ENCODE measurements at places on chromosomes 7 and 10. TPM values are rescaled to one million over a fixed set of nuclear protein-coding genes. Genes with fewer than 3 reads are reported as not detected.

GRCh38 chr7:74455291-74455804 is 1.6 kb downstream of the GTF2IRD1 start:
- no peak for DNase-seq

DNA sequence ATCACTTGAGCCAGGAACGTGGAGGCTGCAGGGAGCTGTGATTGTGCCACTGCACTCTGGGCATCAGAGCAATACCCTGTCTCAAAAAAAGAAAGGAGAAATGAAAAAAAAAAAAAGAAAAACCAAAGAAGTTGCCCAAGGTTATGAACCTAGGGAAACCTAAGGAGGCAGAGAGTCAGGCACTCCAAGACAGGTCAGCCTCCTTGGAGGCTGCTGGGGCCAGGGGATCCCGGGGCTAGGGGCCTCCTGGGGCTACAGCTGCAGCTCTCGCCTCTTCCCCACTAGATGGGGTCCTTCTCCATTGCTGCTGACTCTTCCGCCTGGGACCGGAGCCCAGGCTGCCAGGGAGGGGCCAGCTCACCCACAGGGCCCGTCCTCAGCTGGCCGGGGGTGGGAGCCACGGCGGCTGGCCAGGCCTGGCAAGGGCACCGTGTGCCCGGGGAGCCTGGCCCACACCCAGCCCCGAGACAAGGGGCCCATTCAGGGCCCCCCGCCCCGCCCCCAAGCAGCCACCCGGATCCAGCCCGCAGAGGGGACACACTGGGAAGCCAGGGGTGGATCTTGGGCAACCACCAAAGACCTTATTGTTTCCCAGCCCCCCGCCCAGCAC is 1.7 kb upstream of the SPACDR start:
- DNase-seq = no peak

DNA sequence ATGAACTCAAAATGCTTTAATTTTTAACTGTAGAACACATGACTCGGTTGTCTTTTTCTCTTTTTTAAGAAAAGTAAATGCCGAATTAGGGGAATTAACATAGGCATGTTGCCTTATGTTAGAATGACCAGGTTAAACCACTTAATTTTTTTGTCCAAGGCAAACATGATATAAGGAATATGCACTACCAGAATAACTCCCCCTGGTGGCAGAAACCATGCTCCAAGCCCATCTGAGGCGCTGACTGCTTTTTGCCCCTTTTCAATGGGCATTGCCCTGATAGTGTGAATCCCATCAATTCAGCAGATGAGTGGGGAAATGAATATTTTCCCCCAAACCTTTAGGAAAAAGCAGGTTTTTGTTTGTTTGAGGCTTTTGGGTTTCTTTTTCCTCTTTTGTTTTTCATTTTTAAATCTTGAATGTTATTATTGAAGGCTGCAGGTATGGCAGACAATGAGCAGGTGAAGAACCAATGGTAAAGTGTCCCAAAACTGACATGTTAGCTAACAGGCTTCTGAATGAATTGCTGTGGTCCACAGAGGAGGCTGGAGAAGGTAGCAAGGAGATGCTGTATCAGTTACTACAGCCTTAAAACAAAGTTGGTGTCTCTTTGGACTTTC is 284.3 kb downstream of the SORCS3 start:
- peak; percentile 19 for DNase-seq

GRCh38 chr7:79553811-79554555 is 100.5 kb upstream of the MAGI2 start:
- DNase-seq = no peak

GRCh38 chr7:81231301-81231838 is 312.5 kb upstream of the SEMA3C start:
- DNase-seq = no peak

DNA sequence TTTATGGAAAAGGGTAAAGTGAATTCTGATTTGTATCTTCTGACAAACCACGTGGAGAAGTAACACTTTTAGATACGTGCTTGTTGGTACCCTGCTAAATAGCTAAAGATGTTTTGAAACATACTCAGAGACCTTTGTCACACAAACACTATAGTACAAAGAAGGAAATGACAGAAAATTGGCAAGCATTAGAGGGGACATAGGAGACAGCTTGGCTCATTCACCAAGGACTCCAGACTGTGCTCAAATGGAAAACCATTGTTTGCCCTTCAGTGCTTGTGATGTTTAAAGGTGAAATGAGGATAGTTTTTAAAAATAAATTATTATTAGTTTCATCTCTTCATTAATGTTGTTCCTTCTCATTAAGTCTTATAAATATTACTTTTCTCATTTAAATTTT is 34.0 kb upstream of the CD36 start:
- no peak for DNase-seq

PILRA gene
- 4.6 TPM for total RNA-seq

DNA sequence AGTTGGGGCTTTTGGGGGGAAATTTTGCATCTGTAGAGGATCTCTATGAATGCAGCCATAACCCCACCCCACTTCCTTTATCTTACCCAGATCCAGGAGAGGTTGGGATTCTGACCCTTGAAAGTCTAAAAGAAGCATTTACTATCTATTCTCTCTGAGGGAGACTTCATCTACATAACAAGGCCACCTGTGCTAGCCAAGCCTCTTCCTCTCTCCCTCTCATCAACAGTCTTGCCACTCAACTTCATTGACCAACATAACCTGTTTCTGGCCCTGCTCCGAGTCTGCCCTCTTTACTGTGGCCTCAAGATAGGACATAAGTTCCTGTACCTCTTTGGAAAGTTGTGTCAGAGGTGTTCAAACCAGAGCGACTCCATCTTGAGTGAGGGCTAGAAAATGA is 19.4 kb downstream of the TUBAL3 start:
- DNase-seq = no peak

GRCh38 chr10:116985611-116986010 is 19.4 kb downstream of the SHTN1 start:
- no peak for DNase-seq

GDF2 gene
- total RNA-seq = not detected

TLL2 gene
- not detected for total RNA-seq

GPR26 gene
- total RNA-seq = not detected

GRCh38 chr7:24395512-24395911 is 111.5 kb downstream of the NPY start:
- DNase-seq = no peak

DNA sequence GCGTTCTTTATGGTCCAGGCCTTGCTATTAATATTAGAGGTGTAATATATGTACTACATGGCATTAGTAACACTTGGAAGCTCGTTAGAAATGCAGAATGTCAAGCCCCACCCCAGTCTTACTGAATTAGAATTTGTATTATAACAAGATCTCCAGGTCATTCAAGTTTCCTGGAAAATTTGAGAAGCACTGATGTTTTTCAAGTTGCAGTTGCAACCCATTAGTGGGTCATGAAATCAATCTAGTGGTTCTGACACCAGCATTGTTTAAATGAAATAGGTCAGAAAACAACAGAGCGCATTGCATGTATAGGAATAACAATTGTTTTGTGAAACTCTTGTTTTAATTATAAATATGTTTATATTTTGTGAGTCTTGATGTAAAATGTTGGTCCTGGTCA is 28.8 kb upstream of the MICU1 start:
- no peak for DNase-seq

PKD2L1 gene
- total RNA-seq = not detected

- no peak for DNase-seq
Observed at GRCh38 chr7:16590424-16590823, 55.1 kb downstream of the ANKMY2 start.

DNA sequence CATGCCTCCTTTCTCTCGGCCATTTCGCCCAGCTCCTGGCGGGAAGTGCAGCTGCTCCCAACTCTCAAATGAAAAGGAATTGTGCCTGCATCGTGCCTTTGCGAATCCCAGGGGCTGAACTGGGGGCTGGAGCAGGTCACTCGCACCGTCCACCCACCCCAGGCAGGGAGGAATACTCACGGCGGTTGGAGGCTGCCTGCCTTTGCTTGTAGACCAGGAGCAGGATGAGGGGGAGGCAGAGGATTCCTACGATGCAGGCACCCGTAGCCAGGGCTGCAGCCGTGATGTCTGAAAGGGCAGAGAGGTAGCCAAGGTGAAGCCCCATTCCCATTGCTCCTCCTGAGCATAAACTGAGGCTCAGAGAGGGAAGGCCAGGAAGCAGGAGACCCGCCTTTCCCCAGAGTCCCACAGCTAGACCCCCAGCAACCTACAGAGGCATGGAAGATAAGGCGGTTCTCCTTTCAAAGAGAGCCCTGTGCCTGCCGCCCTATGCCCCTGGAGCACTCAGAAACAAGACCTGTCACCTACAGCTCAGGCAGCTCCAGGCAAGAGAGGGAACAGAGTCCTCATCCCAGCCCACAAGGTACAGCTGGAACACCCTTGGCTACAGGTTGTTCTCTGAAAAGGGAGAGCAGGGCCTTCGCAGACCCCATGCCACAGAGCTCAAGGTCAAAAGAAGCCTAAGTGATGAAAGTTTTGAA is 18.0 kb downstream of the VSIR start:
- no peak for DNase-seq

DNA sequence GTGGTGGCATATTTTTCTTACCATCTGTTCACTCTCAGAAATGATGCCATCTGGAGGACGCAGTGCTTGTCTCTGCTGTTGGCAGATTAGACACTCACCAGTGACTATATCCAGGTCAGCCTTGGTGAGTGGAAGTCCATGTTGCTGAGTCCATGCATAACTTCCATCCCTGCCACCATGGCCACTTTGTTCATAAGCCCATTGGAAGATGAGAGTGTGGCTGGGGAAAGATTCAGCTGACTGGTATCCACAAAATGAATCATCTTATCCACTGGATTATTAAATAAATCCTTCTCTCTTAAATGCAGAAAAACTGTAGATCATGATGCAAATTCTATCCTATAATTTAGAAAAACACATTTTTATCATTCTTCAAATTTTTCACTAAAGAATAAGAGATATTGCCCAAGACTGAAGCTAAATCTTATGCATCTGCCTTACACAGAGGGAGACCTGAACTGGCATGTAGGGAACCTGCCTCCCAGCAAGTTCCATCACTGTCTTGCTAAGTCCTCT is 726.9 kb downstream of the TNS3 start:
- no peak for DNase-seq

- DNase-seq = no peak
Observed at GRCh38 chr7:13282377-13282980, 595.0 kb downstream of the ARL4A start.

TRIM24 gene
- total RNA-seq = 21.1 TPM

GRCh38 chr10:117441812-117442443 is 66.7 kb upstream of the PDZD8 start:
- no peak for DNase-seq

DNA sequence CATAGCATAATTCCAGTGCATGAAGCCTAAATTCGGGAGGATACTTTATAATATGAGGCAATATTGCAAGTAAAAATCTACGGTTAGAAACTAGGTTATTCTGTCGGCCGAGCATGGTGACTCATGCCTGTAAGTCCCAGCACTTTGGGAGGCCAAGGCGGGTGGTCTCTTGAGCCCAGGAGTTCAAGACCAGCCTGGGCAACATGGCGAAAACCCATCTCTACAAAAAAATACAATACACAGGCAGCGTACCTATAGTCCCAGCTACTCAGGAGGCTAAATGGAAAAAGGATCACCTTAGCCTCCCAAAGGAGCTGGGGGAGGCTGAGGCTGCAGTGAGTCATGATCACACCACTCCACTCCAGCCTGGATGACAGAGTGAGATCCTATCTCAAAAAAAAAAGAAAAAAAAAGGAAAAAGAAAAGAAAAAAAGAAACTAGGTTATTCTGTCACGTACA is 14.2 kb downstream of the SKAP2 start:
- DNase-seq = no peak

DNA sequence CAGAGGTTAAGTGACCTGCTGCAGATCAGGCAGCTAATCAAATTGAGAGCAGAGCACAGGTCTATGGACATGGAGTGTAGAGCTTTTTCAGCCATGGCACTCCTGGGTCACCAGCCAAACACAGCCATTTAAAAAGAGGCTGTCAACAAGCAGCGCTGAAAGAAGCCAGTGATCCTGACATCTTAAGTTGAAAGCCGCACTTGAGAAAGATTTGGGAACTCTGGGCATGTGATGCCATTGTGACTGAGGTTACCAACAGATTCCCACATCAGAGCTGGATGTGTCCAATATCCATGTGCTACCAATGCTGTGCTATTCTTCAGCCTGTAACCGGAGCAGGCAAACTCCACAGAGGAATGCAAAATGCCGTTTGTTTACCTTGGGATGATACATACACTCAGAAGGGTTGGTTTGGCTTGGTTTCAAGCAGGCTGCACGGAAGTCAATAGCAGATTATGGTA is 56.2 kb upstream of the ABLIM1 start:
- DNase-seq = no peak

PLEKHA8 gene
- 6.3 TPM for total RNA-seq

- DNase-seq = no peak
Observed at GRCh38 chr10:104099269-104099668, 13.6 kb upstream of the COL17A1 start.

FAM25A gene
- total RNA-seq = 717 TPM

SPOCK2 gene
- 3.1 TPM for total RNA-seq

- no peak for DNase-seq
Observed at GRCh38 chr7:47576031-47576865, 5.7 kb downstream of the TNS3 start.

ANLN gene
- 9.4 TPM for total RNA-seq

- DNase-seq = no peak
Observed at GRCh38 chr7:155831807-155832524, 19.7 kb upstream of the SHH start.

GRCh38 chr10:31975157-31975765 is 46.6 kb upstream of the ARHGAP12 start:
- no peak for DNase-seq

TSPAN12 gene
- 1.3 TPM for total RNA-seq

ARL4A gene
- 145 TPM for total RNA-seq
